Transverse colon (tissue), 4 donors: ENCODE measurements at places on chromosomes 12 and 14.
A peak's percentile ranks its signal among the peaks of the same experiment; 100 is the strongest.

- peak; percentile 44 for DNase-seq
These were observed 29.0 kb upstream of the AMN start for GRCh38 chr14:102893452-102893851.

DNA sequence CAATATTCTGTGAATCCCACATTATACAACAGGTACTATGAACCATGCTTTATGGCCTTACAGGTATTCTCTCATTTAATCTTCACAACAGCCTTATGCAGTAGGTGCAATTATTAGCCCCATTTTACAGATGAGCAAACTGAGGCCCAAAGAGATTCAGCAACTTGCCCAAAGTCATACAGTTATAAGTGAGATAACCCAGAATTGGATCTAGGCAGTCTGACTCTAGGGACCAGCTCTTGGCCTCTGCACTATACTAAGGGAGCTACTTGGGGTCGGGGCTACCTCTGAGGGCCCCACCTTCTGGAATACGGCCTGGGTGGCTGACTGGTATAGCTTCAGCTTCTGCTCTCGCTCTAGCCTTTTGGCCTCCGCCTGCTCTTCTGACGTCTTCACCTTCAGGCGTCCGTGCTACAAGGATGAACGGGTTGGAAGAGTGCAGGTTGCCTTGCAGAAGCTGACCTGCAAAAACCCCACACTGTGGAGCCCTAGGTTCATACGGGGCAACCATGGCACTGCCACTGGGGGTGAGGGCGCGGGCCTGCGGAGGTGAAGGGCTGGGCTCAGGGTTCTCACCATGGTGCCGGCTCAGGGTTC, 762 bp downstream of the RABGGTA start:
- no peak for DNase-seq

DNA sequence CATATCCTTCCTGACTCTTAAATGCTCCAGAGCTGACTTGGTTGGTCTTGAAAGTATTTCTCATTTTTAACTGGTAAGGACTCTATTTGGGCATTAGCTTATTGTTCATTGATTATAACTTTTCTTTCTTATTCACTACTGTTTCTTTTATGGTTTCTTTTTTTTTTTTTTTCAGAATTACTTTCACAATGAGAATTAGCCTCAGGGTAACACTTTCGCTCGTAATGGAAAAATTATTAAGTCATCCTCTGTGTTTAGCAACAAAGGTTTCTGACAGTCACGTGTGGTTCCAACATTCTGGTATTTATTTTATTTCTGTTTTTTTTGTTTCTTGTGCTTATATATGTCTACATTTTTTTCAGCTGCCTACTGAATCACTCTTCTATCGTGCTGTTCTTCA, 80.0 kb downstream of the METTL25 start:
- no peak for DNase-seq

GRCh38 chr14:34075042-34075744, 124.3 kb upstream of the EGLN3 start:
- DNase-seq, result no peak

DNA sequence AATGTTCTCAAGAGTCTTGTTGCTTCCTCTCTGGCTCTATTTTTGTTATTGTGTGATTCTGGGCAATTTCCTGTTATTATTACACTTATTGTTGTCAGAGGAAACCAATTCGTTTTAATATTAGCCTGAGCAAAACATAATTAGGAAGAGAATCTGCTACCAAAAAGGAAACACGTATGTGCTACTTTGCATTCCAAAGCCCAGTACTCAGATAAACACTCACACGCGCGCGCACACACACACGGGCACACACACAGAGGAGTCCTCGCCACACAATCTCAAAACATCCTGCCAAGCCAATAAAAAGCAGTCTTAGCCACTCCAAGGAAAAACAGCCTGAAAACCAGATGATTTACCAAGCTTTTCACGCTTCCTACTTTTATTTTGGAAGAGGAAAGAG, 400.7 kb downstream of the NUAK1 start:
- no peak for DNase-seq

GRCh38 chr12:59115526-59115925, 195.2 kb upstream of the LRIG3 start:
- no peak for DNase-seq

GRCh38 chr14:92973261-92973797, 50.4 kb downstream of the CHGA start:
- DNase-seq, result peak; percentile 81

- no peak for DNase-seq
These were observed 36.6 kb downstream of the MAX start for GRCh38 chr14:65065719-65066118.

GRCh38 chr14:62015945-62016344, 253.7 kb downstream of the SNAPC1 start:
- no peak for DNase-seq

- DNase-seq, result no peak
These were observed 170.8 kb downstream of the RPL10L start for GRCh38 chr14:46480817-46481216.

- DNase-seq, result no peak
These were observed 33.3 kb upstream of the GCH1 start for GRCh38 chr14:54935958-54936357.

DNA sequence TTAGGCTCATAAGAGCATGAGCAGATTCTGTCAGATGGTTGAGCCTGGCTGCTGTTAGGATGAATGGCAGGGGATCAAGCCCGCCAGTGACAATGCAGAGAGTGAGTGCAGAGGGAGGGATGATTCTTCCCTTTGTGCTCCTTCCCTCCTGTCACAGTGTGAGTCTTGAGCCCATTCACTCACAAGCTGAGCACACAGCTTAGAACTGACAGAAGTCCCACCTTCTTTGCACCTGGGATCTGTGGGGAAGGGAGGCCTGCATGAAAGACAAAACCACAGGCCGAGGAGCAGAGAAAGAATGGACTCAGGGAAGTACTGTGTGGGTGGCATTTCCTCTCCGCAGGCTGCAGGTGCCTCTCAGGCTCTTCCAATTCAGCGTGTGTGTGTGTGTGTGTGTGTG, 160.6 kb downstream of the KCNA5 start:
- DNase-seq, result no peak

GRCh38 chr12:31991146-31991545, 31.9 kb downstream of the RESF1 start:
- DNase-seq, result no peak

GRCh38 chr14:106013879-106014376, 487.5 kb downstream of the TMEM121 start:
- DNase-seq, result no peak

DNA sequence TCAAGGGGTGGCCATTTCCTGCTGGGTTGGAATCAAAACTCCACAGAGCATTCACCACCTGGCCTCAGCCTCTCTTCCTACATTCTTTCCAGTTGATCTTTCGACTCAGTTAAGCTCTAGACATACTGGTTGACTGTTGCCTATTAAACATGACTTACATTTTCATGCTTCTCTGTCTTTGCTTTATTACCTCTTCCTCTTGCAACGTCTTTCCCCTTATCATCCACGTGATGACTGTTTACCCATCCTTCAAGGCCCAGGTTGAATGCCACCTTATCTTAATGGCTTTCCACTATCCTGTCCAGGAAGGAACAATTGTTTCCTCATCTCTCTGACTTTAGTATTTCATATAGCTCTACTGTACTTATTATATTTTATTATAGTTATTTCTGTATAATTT, 24.4 kb upstream of the CCDC175 start:
- DNase-seq, result no peak

DNA sequence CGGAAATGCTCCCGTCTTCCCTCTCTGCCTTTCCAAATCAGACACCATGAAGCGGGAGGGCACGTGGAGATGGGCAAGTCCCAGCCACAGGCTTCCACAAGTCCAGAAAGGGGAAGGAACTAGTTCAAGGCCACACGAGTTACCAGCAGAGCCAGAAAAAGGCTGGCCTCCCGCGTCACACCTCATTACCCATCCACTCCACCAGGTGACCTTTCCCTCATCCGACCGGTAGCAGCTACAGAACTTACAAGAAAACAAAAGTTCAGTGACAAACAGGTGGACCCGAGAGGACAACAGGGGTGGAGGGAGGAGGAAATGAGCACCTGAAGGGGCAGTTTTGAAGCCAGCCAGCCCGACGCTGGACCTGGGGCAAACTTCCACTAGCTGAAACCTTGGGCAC, 46.9 kb downstream of the CHGA start:
- no peak for DNase-seq

DNA sequence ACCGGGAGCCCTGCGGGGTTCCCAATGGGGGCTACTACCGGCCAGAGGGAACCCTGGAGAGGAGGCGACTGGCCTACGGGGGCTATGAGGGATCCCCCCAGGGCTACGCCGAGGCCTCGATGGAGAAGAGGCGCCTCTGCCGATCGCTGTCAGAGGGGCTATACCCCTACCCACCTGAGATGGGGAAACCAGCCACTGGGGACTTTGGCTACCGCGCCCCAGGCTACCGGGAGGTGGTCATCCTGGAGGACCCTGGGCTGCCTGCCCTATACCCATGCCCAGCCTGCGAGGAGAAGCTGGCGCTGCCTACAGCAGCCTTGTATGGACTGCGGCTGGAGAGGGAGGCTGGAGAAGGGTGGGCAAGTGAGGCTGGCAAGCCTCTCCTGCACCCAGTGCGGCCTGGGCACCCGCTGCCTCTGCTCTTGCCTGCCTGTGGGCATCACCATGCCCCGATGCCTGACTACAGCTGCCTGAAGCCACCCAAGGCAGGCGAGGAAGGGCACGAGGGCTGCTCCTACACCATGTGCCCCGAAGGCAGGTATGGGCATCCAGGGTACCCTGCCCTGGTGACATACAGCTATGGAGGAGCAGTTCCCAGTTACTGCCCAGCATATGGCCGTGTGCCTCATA, 9.7 kb downstream of the TNS2 start:
- no peak for DNase-seq

DNA sequence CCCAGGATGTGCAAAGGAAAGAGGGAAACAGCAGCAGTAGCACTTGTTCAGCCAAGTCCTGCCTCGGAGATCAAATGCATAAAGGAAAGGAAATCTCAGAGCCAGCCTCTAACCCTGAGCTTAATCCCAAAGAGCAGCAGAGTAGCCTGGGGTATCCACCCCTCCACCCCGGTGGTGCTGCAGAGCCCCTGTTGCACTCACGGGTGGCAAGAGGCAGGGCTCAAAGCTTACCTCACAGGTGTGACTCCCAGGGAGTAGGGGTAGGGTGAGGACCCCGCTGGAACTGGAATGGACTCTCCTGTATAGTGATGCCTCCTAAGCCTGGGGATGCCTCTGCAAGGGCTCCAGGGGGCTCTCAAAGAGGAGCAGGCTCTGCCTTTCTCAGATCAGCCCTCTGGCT, 211.1 kb downstream of the CACNA1C start:
- no peak for DNase-seq

- no peak for DNase-seq
These were observed 341.2 kb downstream of the SNAPC1 start for GRCh38 chr14:62103464-62103863.

DNA sequence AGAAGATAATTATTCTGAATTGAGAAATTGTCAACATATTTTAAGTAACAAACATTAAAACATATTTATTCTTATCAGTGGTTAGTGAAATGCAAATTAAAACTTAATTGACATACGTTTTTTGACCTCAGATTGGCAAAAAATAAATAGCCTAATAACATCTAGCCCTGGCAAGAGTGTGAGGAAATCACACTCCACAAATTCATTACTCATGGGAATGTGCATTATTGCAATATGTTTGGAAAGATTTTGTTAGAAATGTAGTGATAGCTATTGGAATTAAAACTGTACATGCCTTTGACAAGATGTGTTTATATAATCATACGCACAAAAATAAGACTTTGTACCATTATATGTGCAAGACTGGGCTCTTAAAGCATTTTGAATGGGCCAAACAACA, 168.6 kb downstream of the KITLG start:
- no peak for DNase-seq

GRCh38 chr12:14873440-14874185, 12.0 kb downstream of the MGP start:
- no peak for DNase-seq

- no peak for DNase-seq
These were observed 46.8 kb upstream of the GPATCH2L start for GRCh38 chr14:76104802-76105355.

DNA sequence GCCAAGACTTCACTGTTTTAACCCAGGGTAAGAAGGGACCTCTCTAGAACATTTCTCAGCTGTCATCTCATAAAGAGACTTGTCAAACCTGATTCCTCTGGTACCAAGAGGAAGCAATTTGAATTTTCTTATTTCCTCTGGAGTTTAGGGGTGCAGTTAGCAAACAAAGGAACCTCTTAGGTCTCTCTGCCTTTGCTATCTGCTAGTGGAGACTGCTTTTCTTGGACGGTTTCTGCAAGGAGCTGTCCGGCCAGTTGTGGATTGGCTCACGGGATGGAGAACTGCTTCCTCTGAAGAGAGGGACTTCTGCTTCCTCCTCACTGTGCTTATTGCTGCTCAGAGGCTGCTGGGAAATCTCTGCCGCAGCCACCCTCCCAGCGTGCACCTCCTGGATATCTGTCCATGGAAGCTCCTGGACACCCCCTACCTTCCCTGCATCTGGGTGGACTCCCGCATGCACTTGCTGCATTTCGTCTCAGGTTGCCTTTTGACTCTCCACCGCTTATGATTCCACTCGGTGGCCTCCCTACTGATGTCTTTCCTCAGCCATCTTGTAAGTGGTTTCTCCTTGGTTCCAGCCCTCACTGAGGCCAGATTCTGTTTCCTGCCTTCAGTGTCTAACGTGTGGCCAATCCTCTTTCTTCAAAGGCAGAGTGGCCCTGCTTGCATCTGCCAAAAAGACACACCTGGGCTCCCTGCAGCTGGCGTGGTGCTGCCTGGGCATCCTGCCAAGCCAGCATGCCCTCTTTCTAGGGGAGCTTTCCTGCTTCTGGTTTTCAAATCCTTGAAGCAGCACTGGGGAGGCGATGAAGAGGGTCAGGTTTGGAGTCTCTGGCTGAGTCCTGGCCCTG, 187.3 kb downstream of the CHST11 start:
- DNase-seq, result peak; percentile 61

- DNase-seq, result no peak
These were observed 103.3 kb upstream of the PMCH start for GRCh38 chr12:102300824-102301461.

- no peak for DNase-seq
These were observed 71.2 kb downstream of the GALNT4 start for GRCh38 chr12:89453121-89453978.

DNA sequence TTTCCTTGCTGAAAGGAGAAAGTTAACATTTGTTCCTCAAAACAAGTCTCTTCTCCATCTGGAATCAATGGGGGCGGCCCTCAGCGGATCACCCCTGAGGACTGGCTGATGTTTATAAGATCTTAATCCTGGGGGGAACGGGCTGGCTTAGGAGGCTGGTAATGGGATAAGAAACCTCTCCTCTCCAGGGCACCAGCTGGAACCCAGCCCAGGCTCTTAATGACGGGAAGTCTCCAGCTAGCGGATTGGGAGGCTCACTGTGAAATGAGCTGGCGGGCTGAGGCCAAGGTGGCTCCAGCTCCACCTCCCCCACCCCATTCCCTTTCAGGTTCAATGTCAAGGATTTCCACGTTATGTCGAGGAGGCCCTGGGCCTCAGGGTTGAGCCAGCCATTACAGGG, 1133.0 kb downstream of the VRK1 start:
- no peak for DNase-seq

- DNase-seq, result no peak
These were observed 87.4 kb downstream of the SYT1 start for GRCh38 chr12:78951803-78952551.
